Stimulated activated CD4-positive, alpha-beta T cell treated with anti-CD3 and anti-CD28 coated beads, Interleukin-4, amount 100 ng/mL, for 48 hours (primary cell): ENCODE measurements at places on chromosomes 16 and 17.

DNA sequence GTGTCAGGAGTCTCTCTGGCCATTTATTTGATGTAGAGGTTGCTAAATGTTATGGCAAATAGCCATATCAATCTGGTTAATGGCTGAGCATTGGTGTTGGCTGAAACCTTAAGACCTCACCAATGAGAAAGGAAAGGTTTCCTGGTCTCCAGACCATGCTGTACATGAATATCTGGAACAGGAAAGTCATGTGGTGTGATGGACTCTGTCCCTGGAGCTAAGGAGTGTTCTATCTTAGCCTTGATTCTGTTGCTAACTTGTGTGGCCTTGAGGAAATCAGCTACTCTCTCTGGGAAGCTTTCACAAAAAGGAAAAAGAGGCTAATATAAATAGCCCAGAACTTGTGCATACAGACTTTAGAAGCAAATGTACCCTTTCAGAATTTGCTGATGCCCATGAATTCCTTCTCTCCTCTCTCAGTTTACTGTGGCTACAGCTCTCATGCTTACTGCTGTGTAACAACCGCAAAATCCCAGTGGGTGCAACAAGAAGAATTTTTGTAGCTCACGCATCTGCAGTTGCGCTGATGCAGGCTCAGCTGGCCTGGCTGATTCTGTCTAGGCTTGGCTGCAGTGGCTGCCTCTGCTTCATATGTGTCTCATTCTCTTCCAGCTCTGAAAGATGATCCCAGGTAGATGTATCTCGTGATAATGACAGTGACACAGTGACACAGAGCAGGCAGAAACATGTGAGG, 287.5 kb downstream of the NPIPA8 start:
- DNase-seq = no peak

DNA sequence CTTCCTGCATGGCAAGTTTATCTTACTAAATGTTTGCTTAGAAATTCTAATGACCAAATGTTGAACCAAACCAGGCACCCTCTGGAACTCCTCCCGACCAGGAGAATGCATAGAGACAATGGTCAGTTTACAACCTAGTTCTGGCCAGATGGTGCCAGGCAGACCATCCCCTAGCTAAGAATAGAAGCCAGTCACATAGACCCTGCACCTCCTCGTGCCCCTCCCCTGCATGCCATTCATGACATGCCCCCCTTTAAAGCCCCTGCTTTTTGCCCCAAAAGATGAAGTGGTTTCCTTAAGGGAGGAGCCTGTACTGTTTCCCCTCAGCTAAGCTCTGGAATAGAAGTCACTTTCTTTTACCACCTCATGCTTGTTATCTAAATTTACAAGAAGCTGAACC, 6.6 kb upstream of the CPHXL start:
- DNase-seq = no peak

GRCh38 chr17:19330271-19330670, 32.3 kb downstream of the B9D1 start:
- no peak for DNase-seq

DNA sequence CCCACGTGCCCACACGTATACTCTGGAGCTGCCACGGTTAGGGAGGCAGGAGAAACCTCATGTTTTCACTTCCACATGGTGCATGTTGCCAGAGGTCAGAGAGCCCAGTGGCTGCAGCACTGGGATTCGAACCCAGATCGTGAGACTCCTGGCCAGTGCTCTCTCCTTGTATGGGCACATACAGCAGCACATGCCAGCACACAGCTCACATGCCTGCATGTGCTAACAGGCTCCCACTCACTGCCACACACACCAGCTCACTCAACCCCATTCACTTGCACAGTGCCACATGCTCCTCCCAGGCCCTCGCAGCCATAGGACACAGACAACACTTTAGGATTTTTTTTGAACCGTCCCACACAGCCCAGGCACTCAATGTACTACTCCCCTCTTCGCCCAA, 49.5 kb upstream of the MRPS23 start:
- DNase-seq = no peak

DNA sequence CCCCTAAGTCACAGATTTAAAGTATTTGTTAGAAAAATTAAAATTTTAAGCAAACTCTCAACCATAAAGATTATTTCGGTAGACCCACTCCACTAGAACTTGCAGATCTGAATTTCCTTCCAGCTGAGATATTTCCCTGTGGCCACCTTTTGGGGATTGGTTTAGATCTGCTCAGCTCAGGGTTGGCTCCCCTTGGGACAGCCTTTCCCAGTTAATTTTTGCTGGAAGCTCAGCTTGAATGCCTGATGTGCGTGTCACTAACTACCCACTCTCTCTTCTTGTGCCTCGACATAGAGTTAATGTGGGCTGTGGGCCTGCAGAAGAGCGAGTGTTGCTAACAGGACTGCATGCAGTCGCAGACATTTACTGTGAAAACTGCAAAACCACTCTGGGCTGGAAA, 57.6 kb downstream of the YPEL2 start:
- DNase-seq = no peak

- DNase-seq = no peak
These were observed 342.2 kb upstream of the DYNLRB2 start for GRCh38 chr16:80198311-80199299.

- DNase-seq = no peak
These were observed 42.9 kb downstream of the COX4I1 start for GRCh38 chr16:85842435-85842834.

DNA sequence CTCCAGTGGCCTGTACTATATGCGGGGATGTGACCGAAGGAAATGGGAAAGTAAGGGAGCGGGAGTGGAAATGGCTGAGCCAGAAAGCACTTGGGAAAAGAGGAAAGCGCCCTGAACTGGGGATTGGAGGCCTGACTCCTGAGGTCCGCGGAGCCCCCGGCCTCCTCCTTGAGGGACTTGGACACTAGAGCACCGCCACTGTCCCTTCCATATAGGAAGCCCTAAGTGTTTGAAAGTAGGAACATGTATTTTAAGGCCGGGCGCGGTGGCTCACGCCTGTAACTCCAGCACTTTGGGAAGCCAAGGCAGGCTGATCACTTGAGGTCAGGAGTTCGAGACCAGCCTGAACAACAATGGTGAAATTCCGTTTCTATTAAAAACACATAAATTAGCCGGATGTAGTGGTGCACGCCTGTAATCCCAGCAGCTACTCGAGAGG, 530 bp upstream of the ZDHHC7 start:
- no peak for DNase-seq

- no peak for DNase-seq
These were observed 638.8 kb upstream of the EEF2KMT start for GRCh38 chr16:5736209-5736930.

GRCh38 chr17:81491761-81492160, 20.8 kb downstream of the ACTG1 start:
- DNase-seq = no peak

- no peak for DNase-seq
These were observed at the start of gene CCL5 for GRCh38 chr17:35879773-35880654. Gene CCL5, minus strand, starts transcription at chr17:35880360.

DNA sequence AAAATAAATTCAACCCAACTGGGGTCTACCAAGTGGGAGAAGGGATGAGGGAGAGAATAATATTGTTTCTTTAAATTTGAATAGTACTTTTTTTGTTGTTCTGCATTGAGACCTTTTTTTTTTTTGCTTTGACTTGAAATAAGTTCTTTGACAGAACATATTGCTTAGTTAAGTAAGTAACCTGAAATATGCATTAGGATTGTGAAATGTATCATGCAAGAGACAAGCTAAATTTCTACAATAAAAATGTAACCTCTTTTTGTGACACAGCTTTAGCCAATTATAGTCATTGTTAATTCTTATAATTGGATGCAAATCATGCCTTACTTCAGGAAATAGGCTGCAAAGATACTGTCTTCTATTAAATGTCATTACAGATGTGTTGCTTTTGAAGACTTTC, 150.0 kb upstream of the GOT2 start:
- DNase-seq = no peak

GRCh38 chr17:29959658-29960337, 18.4 kb downstream of the EFCAB5 start:
- no peak for DNase-seq

GRCh38 chr17:77496831-77497577, 356.2 kb downstream of the SEC14L1 start:
- no peak for DNase-seq

DNA sequence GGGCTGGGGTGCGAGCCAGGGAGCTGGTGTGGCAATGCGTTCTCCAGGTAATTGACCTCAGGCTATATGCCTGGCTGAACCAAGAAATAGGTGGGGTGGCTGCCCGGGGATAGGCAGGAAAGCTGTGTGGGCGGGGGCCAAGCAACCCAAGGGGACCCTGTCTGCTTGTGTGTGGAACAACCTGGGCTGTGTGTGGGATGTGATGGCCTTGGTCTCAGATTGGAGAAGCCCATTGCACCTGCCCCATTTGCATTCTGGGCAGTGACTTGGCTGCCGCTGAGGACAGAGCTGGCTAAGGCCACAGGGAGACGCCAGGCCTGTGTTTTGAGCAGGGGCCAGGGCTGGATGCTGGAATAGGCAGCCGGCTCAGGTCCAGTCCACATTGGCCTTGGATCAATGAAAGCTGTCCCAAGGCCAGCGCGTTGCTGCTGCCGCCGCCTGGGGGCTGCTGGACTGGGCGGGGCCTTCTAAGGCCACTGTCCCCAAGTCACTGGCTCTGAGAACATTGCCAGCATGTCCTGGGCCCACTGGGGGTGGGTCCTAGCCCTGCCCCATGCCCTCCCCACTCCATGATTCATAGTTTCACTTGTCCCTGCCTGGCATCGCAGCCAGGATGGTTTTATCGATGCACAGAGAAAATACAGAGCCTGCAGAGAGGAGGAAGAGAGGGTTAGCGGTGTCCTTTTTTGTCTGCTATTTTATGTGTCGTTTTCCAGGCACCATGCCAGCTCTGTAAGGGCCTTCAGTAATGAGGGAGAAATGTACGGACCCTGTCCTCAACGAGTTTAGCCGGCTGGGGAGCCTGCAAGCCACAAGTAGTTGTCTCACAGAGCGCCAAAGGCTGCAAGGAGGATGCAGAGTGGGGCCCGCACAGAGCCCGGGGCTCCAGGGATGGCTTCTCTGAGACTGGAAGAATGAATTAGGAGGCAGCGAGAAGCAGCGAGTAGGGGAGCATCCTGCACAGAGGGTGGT, 43.9 kb downstream of the NKD1 start:
- DNase-seq = no peak

GRCh38 chr16:81276323-81276722, 37.8 kb downstream of the BCO1 start:
- DNase-seq = no peak

DNA sequence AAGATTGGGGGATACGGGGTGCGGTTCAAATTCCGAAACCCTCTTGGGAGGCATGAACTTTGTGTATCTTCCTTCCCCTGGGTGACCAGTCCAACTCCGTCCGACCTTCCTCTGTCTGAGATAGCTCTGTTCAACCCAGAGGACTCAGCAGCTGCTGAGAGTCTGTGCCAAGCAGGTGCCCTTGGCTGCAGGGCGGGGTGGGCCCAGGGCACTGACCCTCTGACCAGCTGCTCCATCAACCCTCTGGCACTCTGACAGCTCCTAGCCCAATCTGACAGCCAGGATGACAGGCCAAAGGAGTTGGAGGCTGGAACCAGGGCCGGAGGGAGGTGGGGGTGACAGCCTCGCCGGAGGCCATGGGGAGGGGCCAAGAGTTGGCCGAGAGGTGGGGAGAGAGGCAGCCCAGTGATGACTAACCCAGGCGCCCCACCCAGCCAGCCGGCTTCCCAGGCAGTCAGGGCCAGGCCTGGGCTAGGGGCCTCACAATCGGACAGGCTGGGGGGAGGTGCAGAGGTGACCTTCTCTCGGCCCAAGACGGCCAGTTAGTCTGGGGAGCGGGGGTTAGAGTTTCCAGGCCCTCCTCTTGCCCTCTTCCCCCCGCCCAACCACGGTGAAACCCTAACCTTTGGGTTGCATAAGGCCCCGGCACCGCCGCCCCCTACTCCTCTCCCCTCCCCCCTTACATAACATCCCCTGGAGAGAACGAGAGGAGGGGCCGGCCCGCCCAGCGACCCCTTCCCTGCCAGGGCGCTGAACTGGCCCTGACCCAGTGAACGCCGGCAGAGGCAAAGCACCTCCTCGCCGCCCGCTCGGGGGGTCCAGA, 5.0 kb upstream of the TLCD2 start:
- no peak for DNase-seq
